ENCODE measurements at places on chromosomes 16 and 17. TPM values are rescaled to one million over a fixed set of nuclear protein-coding genes. Genes with fewer than 3 reads are reported as not detected.

Gene GINS3
- 0.28 TPM for polyA plus RNA-seq

Gene STX4
- polyA plus RNA-seq: 15.6 TPM

Gene SLC22A31
- polyA plus RNA-seq: not detected

Gene GSG1L2
- polyA plus RNA-seq: not detected

Gene OSGIN1
- not detected for polyA plus RNA-seq

Gene DNAH2
- polyA plus RNA-seq: not detected

Gene TBC1D3I
- not detected for polyA plus RNA-seq

Gene HOXB5
- polyA plus RNA-seq: not detected

Gene VAC14
- 20.7 TPM for polyA plus RNA-seq

Gene PRR29
- not detected for polyA plus RNA-seq

Gene FTO
- polyA plus RNA-seq: 83.3 TPM

Gene SHISA9
- polyA plus RNA-seq: 4.6 TPM

Gene TP53TG3B
- not detected for polyA plus RNA-seq

Gene SCIMP
- not detected for polyA plus RNA-seq

Measured in Purkinje cell (primary cell).